Suppressor macrophage treated with lipopolysaccharide for 1 hour (primary cell): ENCODE measurements at places on chromosomes 4 and X.
A peak's percentile ranks its signal among the peaks of the same experiment; 100 is the strongest.

DNA sequence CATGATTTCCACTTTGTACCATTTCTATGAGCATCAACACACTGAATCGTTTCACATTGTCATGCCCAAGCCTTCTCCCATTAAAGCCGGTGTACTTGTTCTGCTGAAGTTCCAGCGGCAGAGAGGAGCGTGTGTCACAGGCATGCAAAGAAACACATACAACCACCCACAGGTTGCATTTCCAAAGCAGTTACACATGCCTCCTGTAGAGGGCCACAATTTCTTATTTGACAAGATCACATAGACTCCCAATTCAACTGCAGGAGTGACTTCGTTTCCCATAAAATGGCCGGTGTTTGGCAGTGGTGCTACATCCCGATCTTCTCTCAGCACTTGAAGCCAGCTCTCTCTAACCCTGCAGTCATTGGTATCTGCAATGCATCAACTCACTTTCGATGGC lies 992.6 kb downstream of the NLGN4X start:
- DNase-seq: no peak

GRCh38 chrX:22634083-22634482 lies 361.4 kb downstream of the CBLL2 start:
- DNase-seq: no peak

- no peak for DNase-seq
These were observed 78.1 kb upstream of the CBLL2 start for GRCh38 chrX:22194660-22194945.

GRCh38 chrX:78074088-78074487 lies 30.0 kb upstream of the PGK1 start:
- no peak for DNase-seq

GRCh38 chr4:7503559-7504249 lies 69.0 kb upstream of the PSAPL1 start:
- DNase-seq: no peak

DNA sequence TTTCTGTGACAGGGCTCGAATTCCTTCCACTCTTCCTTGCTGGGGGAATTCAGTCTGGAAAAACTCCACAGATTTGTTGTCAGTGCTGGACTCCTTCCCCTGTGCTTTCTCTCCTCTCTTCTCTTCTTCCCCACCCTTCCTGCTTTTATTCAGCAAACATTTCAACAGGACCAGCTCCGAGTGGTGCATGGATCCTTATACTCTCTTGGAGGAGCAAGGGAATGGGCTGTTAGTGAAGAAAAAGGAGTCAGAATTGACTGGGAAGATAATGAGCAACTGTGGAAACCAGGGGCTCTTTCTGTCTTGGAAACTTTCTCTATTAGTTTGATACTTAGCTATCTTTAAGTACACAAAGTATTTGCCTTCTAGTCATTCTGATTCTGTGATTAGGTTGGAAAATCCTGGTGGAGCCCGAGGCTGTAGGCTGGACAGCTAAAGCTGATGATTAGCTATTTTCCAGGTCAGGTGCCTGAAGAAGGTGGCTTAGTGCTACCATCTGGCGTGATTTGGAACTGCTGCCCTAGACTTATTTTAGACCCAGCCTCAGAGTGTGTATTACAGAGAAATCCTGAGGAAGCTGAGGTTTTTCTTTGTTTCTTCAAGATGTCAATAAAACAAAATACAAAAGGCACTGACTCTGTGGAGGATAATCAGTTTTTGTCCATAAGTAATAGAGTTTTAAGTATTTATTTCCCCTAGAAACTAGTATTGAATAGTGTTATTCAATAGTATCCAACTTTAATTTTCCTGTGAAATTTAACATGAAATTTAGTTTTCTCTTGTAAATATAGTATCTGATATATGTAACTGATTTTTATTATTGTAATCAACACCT lies 38.4 kb downstream of the NAP1L5 start:
- peak; percentile 41 for DNase-seq

GRCh38 chr4:93710847-93711430 lies 117.6 kb upstream of the ATOH1 start:
- no peak for DNase-seq

- DNase-seq: no peak
These were observed 230.9 kb downstream of the HS3ST1 start for GRCh38 chr4:11197631-11198341.
